ENCODE measurements at places on chromosomes 3 and 15. TPM values are rescaled to one million over a fixed set of nuclear protein-coding genes. Genes with fewer than 3 reads are reported as not detected.

Gene USP50
- total RNA-seq: 0.14 TPM

Gene FOXB1
- not detected for total RNA-seq

Gene SAXO2
- total RNA-seq: 0.40 TPM

Gene SERINC4
- total RNA-seq: not detected

Gene TMCO5A
- total RNA-seq: not detected

Gene AADACL2
- total RNA-seq: not detected

Gene TEX55
- not detected for total RNA-seq

Gene GP5
- 0.14 TPM for total RNA-seq

Gene STX19
- not detected for total RNA-seq

Gene PLCH1
- total RNA-seq: 0.27 TPM

Gene NAA80
- total RNA-seq: 10.0 TPM

Gene PYGO1
- 3.3 TPM for total RNA-seq

Gene KLHL40
- under 0.01 TPM for total RNA-seq

Gene MUC4
- total RNA-seq: not detected

Gene ACAD11
- total RNA-seq: 20.6 TPM

Gene SLC22A14
- 0.13 TPM for total RNA-seq

Gene GOLGA6B
- not detected for total RNA-seq

Gene ZNF620
- total RNA-seq: 7.0 TPM

Gene ATP8B4
- total RNA-seq: not detected

Gene SPATA12
- 0.07 TPM for total RNA-seq

Gene SMCO1
- total RNA-seq: not detected

Gene ACP3
- total RNA-seq: not detected

Gene C3orf20
- total RNA-seq: 0.07 TPM

Gene ZIC4
- total RNA-seq: not detected

Gene KIF15
- total RNA-seq: 21.1 TPM

Gene DNAH12
- total RNA-seq: under 0.01 TPM

Gene IMPG2
- 0.50 TPM for total RNA-seq

Gene PPP2R3A
- total RNA-seq: 20.6 TPM

Gene IL17RB
- 0.22 TPM for total RNA-seq

Gene CA12
- 1.1 TPM for total RNA-seq

Gene ITPKA
- 0.36 TPM for total RNA-seq

Gene TLR9
- under 0.01 TPM for total RNA-seq

Gene OR5K2
- not detected for total RNA-seq

Measured in thoracic aorta endothelial cell (primary cell).